ENCODE measurements at places on chromosomes 1 and 21. TPM values are rescaled to one million over a fixed set of nuclear protein-coding genes. Genes with fewer than 3 reads are reported as not detected.

GRIK1 gene
- total RNA-seq: 0.49 TPM

HSPB7 gene
- total RNA-seq: 36.2 TPM

C1QA gene
- 64.0 TPM for total RNA-seq

FBXO44 gene
- total RNA-seq: 19.3 TPM

BPNT1 gene
- 25.5 TPM for total RNA-seq

KLHDC8A gene
- not detected for total RNA-seq

HUNK gene
- 4.5 TPM for total RNA-seq

CERS2 gene
- 138 TPM for total RNA-seq

TSPEAR gene
- 0.10 TPM for total RNA-seq

SYT11 gene
- 11.3 TPM for total RNA-seq

GRCh38 chr1:47659146-47659545 lies 221.3 kb downstream of the FOXD2 start:
- peak; percentile 18 for DNase-seq

- DNase-seq: no peak
These were observed 605 bp upstream of the RABGGTB start for GRCh38 chr1:75785320-75785982.

GRCh38 chr1:1068517-1069055 lies 5.5 kb downstream of the RNF223 start:
- no peak for DNase-seq

DNA sequence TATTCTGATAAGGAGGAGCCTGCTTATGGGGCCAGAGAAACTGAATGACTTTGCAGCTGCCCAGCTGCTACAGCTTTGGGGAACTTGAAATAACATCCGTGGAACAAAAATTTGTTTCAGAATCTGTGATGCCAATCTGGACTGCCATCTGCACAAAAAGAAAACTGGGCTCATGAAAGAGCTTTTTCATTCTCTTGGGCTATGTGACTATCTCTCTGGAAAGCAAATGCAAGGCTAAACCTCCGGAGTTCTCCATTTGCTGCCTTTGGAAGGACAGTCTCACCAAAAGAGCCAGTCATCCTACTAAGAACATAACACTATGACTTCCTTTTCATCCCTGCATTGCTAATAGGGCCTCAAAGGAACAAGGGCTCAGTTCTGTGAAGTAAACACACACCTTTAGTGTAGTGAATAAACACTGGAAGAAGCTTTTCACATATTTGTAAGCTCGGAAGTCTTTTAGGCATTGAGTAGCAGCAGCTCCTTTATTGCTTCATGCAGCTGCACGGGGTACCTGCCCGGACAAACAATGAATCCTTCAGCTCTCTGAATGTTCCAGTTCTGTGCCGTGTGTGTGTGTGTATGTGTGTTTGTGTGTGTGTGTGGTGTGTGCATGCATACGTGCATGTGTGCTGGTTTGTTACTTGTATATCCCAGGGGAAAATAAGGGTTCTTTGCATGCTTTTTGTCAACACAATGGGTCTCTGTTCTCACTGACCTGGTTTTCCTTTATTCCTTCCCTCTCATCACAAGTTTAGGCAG lies 255.5 kb upstream of the SGIP1 start:
- no peak for DNase-seq

- DNase-seq: no peak
These were observed 1091.5 kb upstream of the B3GALT2 start for GRCh38 chr1:194277927-194278326.

- no peak for DNase-seq
These were observed 15.8 kb downstream of the SYNJ1 start for GRCh38 chr21:32712043-32712442.

DNA sequence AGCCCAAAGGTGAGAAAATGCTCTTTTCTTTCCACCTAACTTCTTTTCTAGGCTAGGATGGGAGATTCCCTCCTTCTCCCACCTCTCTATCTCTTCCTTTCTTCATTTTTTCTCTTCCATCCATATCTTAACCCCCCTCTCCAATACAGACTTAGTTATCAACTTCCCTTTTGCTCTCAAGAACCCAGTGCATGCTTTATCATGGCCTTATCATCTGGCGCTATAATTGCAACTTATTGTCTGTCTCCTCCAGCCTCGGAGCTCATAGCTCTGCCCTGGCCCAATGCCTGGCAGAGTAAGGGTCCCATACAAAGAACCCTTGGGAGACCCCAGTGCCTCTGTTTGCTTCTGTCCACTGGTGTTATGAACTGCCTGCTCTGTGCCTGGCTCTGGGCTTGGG lies 71.0 kb upstream of the NFASC start:
- DNase-seq: no peak

GRCh38 chr1:212164095-212164872 lies 120.9 kb upstream of the PPP2R5A start:
- DNase-seq: no peak

GRCh38 chr1:173052681-173053196 lies 2.0 kb upstream of the TNFSF18 start:
- no peak for DNase-seq

DNA sequence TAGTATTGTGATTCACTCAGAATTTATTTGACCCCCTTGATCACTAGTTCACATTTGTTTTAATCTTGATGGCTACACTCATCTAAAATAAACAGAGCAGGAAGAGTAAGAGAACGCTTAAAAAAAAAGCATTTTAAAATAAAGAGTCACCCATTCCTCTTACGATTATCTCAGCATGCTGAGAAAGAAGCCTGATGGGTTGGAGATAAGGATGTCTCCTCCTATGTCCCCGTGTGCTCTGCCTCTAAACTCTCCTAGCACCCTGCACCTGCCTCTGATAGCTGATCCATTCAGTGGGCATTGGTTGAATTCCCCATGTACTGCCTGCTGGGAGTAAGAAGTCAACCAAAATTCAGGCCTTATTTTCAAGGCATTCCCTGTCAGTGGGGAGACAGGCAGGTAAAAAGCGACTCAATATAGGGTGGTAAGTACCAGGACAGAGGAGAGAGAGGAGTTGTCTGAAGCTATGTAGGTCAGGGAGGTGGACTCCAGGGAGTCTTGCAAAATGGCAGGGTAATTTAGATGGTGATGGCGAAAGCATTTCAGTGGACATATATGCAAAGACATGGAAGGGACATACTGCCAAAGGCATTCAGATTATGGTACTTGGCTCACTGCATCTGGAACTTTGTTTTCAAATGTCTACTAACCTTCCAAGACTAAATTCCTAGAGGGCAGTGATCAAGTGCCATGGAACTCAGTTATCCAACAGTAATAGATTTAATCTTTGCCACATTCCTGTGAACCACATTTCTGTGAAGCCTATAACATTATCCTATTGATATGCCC lies 18.4 kb downstream of the ELAVL4 start:
- no peak for DNase-seq

DNA sequence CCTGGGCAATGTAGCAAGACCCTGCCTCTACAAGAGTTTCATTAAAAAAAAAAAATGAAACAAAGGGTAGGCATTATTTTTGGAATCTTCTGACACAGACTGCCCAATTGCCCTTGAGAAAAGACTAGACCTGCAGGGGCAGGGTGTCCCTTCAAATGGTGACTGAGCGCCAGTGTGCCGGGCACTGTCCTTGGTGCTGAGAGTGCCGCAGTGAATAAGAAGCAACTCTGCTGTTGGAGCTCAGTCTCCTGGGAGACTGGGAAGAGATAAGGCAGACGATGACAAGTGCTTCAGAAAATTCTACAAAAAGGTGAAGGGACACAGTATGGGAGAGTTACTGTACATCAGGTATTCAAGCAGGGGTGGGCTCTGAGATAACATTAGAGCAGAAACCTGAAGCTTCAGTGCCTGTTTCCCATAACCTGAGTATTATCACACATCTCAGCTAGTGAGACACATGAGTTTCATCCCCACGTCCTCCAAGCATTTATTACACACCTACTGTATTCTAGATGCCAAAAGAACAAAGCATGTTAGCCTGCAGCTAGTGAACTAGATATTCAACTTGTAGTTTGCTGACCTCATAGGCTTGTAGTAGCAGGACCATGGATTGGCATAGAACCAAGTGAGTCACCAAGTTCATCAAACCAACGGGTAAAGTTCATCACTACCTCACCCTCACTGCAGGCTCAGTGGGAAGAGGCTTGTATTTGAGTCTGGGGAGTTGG lies 18.4 kb upstream of the RPL11 start:
- DNase-seq: no peak

DNA sequence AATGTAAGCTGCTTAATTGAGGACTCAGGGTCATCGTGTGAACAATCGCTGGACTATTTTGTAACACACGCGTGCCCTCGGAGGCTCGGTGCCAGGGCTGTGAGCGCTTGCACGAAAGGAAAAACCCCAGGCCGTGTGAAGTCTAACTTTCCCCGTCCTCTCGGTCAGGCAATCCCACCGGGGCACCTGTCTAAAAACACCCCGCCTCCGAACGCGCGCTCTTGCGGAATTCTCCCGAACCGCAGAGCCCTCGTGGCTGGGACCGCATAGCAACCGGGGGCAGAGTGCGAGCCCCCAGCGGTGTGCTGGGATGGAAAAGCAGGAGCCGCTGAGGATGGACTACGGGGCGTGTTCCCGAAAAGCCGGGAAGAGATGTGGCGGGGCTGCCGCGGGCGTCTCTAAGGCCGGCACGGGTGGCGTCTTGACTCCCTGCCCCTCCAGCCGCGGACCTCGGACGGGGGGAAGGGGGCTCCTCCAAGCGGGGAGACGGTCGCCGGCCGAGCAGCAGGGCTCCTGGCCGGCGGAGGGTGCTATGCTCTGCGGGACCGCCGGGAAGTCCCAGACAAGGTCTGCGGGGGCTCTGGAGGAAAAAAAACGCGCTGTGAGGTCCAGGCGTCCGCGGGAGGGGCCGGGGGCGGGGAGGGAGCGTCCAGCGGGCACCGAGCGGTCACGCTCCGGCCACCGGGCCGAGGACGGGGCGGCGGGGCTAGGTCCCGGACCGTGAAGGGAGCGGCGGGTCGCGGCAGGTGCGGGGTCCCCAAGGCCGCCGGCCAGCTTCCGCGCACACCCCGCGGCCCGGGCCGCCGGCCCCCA lies 936 bp downstream of the ZBTB21 start:
- peak; percentile 65 for DNase-seq

GRCh38 chr1:55815745-55816455 lies 600.7 kb upstream of the USP24 start:
- no peak for DNase-seq

DNA sequence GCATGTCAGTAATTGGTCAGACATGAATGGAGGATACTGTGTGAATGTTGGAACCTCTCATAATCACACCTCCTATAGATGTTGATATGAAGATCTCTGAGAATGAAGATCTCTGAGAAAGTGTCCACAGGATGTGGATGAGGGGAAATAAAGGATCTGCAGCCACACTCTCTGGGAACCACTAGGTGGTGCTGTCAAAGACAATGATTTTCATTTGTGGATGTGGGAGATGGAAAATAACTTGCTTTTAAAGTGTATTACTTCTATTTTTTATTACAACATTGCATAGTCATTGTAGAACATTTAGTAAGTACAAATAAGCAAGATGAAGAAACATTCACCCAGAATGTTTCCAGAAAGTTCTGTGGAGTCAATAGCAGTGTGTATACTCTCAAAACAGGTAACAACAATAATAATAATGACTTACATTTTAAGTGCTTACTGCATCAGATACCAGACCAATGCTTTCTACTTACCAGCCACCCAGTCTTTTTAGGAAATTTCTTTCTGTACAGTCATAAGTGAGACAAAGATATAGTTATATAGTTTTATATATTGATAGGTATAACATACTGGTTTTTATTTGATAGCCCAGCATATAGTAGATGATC lies 128.2 kb downstream of the ATG4C start:
- no peak for DNase-seq

DNA sequence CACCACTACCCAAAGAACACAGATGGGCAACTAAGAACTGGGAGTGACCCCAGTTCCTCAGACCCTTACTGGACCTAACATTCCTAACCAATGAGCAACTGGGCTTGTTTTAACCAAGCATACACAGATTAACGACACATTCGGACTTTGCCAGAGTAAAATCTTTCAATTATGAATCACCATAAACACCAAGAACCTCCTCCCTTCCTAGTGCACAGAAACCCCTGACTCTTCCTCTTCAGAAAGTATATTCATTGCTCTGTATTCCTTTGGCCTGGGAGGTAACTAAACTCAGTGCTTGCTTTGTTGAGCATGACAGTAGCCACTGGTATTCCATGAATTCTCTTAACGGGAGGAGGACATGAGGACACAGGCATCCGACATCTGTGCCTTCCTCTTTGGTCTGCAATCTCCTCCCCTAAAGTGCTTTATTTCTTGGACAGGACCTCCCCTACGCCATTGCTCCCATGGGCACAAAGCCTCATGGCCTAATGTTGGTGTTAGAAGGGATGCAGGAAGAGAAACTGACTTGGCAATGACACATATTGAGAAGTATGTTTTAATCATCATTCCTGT lies 42.7 kb downstream of the SEC16B start:
- no peak for DNase-seq

GRCh38 chr1:159962176-159962575 lies 8.1 kb upstream of the SLAMF9 start:
- no peak for DNase-seq

DNA sequence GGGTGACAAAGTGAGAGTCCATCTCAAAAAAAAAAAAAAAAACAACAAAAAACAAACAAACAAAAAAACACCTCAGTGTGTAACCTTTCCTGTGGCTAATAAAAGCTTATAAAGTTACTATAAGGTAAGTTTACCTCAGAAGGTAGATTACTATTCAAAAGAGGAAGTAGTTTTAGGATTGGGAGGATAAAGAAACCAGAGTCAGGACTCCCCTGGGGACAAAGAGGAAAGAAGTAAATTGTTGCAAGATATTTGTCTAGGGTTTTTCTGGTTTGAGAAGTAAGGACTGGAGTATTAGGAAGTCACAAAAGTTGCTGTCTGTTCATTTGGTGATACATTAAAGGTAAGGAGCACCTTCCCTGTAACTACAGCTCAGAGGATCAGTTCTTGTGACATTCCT lies 23.8 kb upstream of the CENPF start:
- DNase-seq: no peak
